ENCODE measurements at places on chromosomes 6 and 20.

GRCh38 chr20:5077761-5078387 lies 41.9 kb downstream of the PCNA start:
- DNase-seq, result no peak

DNA sequence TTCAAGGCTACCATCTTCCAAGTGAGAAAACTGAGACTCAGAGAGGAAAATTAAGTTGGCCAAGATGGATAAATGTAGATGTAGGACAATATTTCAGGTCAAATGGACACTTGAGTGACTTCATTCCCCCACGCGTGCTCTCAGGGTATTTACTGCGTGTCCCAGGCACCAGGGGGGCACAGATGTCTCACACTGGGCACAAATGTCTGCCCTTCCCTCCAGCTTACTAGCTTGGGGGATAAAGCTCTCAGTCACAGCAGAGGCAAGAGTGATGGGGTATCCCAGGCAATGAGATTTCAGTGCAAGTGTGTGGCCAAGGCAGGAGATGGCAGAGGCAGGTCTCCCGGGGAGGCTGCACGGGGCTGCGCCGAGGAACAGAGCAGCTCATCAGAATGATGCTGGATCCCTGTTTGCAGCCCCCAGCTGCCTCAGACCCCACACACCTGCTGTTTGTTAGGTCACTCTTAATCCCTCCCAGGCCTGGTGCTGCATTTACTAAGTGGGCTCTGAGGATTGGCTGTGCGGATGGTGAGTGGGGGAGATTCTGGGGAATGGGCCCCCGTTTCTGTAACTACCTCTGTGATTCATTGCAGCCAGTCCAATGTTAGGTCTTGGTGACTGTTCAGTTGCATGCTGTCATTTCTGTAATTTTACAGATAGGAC lies 44.1 kb downstream of the PTK7 start:
- no peak for DNase-seq

DNA sequence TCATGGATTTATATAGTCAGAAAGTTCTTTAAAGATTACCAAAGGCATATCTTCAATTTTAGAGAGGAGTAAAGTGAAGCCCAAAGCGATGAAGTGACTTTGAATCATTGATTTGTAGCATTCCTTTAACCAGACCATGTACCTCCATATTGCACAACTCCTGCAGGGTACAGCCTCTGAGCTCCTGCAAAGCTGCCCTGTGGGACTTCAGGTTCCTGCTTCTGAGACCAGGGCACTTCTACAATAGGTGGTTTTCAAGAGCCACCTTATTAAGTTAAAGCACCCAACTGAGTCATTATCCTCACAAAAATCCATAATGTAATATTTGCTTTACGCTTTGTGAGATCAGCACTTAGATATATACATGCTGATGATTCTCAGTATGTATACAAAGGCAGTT lies 270.7 kb upstream of the RGS17 start:
- no peak for DNase-seq

- no peak for DNase-seq
Measured at GRCh38 chr6:166251655-166252054, 56.5 kb downstream of the PRR18 start.

DNA sequence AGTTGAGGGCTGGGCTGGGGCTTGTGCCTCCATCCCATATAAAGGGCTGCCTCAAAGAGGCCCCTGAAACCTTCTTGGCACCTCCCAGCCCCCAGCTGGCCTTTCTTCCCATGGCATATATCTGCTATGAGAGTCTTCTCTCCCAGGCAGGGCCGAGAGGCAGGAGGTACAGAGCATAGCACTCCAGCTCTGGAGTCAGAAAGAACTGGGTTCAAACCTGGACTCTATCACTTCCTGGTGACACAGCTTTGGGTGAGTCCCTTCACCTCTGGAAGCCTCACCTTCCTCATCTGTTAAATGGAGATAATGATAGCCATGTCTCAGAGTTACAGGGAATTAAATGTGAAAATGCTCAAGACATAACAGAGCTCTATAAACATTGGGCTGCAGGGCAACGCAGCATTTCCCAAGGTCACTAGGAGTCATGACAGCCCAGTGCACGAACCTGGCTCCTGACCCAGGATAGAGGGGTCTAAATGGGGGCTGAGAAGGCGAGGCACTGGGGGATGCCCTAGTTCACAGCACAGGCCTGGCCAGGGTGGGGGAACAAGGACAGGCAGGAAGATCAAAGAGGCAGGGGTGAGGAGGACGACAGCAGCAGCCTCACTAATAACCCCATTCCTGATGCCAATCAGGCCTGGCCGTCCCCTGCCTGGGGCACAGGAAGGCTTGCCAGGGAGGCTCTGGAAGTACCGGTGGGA lies 1.9 kb downstream of the FAM83C start:
- no peak for DNase-seq

DNA sequence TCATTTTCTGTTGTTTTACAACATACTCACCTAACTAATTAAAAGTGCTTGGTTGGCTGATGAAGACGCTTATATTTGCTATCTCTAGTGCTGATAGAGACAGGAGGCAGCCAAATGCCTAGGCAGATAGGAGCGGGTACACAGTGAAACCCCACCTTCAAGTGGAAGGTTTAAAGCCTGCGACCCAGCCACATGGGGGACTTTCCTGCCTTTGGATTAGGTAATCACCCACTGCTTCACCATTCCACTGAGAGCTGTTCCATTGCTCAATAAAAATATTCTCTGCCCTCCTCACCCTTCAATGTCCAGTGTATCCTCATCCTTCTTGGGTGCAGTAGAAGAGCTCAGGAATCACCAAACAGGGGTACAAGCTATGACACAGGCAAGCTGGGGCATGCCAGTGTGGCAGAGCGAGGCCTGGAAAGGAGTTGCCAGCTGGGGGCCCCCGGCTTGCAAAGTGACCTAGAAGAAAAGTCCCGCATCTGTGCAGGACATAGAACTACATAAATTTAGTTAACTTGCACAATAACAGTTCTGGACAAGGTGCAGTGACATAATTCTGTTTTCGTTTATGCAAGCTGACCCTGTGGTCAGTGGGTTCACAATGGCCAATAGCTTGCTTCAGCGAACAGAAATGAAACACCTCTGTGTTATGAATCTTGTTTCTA lies 112.0 kb upstream of the MLIP start:
- no peak for DNase-seq

- DNase-seq, result no peak
Measured at GRCh38 chr20:22542427-22542826, 41.9 kb downstream of the FOXA2 start.

DNA sequence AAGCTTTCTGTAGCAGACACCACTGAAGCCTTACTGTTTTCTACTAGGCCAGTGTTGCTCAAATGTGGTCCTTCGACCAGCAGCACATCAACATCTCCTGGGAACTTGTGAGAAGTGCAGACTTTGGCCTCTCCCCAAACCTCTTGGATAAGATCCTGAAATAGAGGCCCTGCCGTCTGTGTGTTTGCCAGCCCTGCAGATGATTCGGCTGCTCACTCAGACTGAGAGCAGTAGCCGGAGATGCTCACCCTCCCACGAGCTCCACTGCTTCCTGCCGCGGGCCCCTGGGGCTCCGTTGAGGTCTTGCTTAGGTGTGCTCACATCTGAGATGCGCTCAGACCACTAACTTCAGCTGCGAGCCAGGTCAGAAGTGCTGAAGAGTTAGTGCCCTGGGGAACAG lies 129.5 kb upstream of the SSTR4 start:
- DNase-seq, result peak; percentile 13
